ENCODE measurements at places on chromosomes 7 and 10.
A peak's percentile ranks its signal among the peaks of the same experiment; 100 is the strongest.

- H3K27me3 ChIP-seq: no peaks in the 10 kb centered on the region
- no peak overlapping the region for H3K27ac ChIP-seq
- no peak overlapping the region for H3K4me3 ChIP-seq
- H3K36me3 ChIP-seq: peaks cover 2% of the 10 kb centered on the region
- DNase-seq: no peak
These were observed 216.1 kb downstream of the CCDC3 start for GRCh38 chr10:12785415-12785831.

DNA sequence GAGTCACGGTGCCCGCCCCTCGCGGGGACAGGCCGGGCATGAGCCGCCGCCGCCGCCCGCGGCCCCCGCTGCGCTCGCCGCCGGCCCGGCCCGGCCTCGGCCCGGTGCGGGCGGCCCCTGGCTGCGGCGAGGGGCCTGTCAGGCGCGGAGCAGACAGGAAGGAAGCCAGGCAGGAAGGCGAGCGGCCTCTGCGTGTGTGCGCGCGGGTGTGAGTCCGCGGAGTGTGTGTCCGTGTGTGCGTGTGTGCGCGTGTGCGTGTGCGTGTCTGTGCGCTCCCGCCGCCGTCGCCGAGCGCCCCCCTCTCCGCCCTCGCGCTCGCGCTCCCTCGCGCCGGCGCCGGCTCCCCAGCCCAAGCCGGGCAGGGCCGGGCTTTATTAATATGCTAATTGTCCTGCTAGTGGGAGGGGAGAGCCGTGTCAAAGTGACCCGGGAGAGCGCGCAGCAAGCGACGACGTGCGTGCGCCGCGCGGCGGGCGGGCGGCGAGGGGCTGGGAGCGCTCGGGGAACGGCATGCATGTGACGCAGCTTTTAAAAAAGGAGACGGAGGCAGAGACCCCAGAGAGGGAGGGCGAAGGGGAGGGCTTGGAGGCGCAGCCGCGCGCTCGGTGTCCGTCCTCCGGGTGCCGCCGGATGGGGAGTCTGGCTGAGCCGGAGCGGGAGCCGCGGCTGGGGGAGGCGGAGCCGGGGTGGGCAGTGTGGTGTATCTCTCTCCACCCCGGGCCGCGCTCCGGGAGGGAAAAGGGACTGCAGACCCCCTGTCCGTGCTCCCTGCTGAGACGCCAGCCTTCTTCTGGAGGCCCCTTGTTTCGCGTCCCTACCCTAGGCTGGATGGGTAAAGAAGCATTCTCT, at the start of gene LDB1:
Gene LDB1 (minus strand): TSS at position 227 of the 849 bp plus-strand sequence. CDS start 258 bp downstream, outside the sequence.
- no peaks in the 10 kb centered on the region for H3K27me3 ChIP-seq
- peak within 1 kb of the TSS; percentile 74 for H3K4me3 ChIP-seq
- H3K36me3 ChIP-seq: no peaks in the 10 kb centered on the region
- H3K27ac ChIP-seq: peak within 1 kb of the TSS; percentile 96
- H3K4me1 ChIP-seq: peaks cover 57% of the 10 kb centered on the region

GRCh38 chr10:612696-613095, 76.8 kb downstream of the DIP2C start:
- no peak overlapping the region for H3K27ac ChIP-seq
- DNase-seq: no peak
- H3K36me3 ChIP-seq: no peaks in the 10 kb centered on the region
- no peaks in the 10 kb centered on the region for H3K4me1 ChIP-seq

DNA sequence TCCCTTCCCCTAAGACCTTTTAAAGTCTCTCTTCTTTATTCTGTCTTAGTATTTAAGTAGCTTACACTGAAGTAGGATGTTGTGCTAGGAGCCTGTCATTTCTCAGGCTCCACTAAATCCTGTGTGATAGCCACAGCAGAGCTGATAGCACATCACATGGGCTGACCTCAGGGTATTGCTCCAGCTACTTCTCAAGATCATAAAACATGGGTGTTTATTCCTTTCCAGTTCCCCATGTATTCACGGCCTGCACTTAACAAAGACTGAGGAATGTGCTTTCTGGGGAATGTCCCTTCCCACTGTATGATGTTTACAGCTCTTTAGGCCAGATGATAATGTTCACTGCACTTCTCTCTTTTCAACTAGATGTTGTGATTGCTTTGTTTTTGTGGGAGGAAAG, 1086.8 kb downstream of the KCNMA1 start:
- H3K4me1 ChIP-seq: no peaks in the 10 kb centered on the region
- no peak overlapping the region for H3K27ac ChIP-seq
- DNase-seq: no peak
- H3K4me3 ChIP-seq: no peak overlapping the region
- no peaks in the 10 kb centered on the region for H3K27me3 ChIP-seq

GRCh38 chr7:158655931-158656441, 48.6 kb downstream of the NCAPG2 start:
- no peak for DNase-seq
- H3K27me3 ChIP-seq: no peaks in the 10 kb centered on the region
- H3K27ac ChIP-seq: no peak overlapping the region
- H3K4me1 ChIP-seq: peaks cover 12% of the 10 kb centered on the region
- H3K4me3 ChIP-seq: no peak overlapping the region
- H3K36me3 ChIP-seq: peaks cover 26% of the 10 kb centered on the region

GRCh38 chr7:16027396-16027795, 340.9 kb upstream of the MEOX2 start:
- H3K4me3 ChIP-seq: no peak overlapping the region
- H3K27ac ChIP-seq: no peak overlapping the region
- no peaks in the 10 kb centered on the region for H3K36me3 ChIP-seq
- H3K27me3 ChIP-seq: no peaks in the 10 kb centered on the region

DNA sequence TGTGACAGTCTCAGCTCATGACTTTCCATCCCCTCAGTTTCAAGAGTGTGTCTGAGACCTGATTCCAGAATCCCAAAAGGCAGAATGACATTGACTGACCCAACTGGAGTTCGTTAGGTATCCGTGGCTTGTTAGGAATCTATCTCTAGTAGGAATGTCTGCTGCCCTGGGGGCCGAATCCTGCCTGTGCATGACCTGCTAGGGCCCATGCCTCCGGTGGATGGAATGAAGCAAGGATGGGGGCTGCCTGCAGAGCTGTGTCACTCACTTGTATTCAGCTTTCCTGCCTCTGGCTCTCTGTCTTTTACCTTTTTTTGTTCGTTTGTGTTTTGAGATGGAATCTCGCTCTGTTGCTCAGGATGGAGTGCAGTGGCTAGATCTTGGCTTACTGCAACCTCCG, 129.5 kb downstream of the SDK1 start:
- no peaks in the 10 kb centered on the region for H3K4me1 ChIP-seq
- no peaks in the 10 kb centered on the region for H3K36me3 ChIP-seq
- DNase-seq: no peak
- H3K27me3 ChIP-seq: no peaks in the 10 kb centered on the region

- no peak for DNase-seq
- H3K27ac ChIP-seq: no peak overlapping the region
- H3K4me1 ChIP-seq: no peaks in the 10 kb centered on the region
- no peaks in the 10 kb centered on the region for H3K27me3 ChIP-seq
- no peaks in the 10 kb centered on the region for H3K36me3 ChIP-seq
- H3K4me3 ChIP-seq: no peak overlapping the region
These were observed 59.3 kb upstream of the RNF148 start for GRCh38 chr7:122762071-122762470.

GRCh38 chr7:131249003-131249402, 78.7 kb upstream of the MKLN1 start:
- no peaks in the 10 kb centered on the region for H3K4me1 ChIP-seq
- H3K27me3 ChIP-seq: no peaks in the 10 kb centered on the region
- no peak overlapping the region for H3K27ac ChIP-seq

- no peaks in the 10 kb centered on the region for H3K4me1 ChIP-seq
- H3K27me3 ChIP-seq: no peaks in the 10 kb centered on the region
- H3K27ac ChIP-seq: no peak overlapping the region
- H3K4me3 ChIP-seq: no peak overlapping the region
- no peaks in the 10 kb centered on the region for H3K36me3 ChIP-seq
These were observed 31.8 kb downstream of the CNNM1 start for GRCh38 chr10:99360934-99361333.

GRCh38 chr10:94085288-94085687, 91.6 kb downstream of the PLCE1 start:
- H3K4me3 ChIP-seq: no peak overlapping the region
- no peaks in the 10 kb centered on the region for H3K27me3 ChIP-seq
- no peaks in the 10 kb centered on the region for H3K36me3 ChIP-seq
- no peak for DNase-seq
- H3K4me1 ChIP-seq: no peaks in the 10 kb centered on the region
- no peak overlapping the region for H3K27ac ChIP-seq

GRCh38 chr10:91341686-91342085, 68.5 kb upstream of the HECTD2 start:
- no peak overlapping the region for H3K4me3 ChIP-seq
- no peaks in the 10 kb centered on the region for H3K27me3 ChIP-seq
- no peak for DNase-seq
- no peak overlapping the region for H3K27ac ChIP-seq

DNA sequence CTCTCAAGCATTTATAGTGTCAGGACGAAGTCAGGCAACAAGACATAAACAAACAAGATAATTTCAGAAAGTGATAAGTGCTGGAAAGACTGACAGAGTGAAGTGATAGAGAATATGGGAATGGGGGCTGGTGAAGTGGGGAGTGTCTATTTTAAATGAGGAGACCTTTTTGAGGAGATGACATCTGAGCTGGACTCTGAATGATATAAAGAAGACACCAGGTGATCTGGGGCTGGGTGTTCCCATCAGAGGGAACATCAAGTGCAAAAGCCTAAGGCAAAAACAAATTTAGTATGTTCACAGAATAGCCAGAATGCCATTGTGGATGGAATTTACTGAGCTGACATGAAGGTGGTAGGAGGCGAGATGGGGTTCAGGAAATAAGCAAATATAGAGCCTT, 83.4 kb downstream of the PPP1R3A start:
- H3K4me1 ChIP-seq: no peaks in the 10 kb centered on the region
- DNase-seq: no peak
- no peaks in the 10 kb centered on the region for H3K36me3 ChIP-seq
- no peaks in the 10 kb centered on the region for H3K27me3 ChIP-seq
- no peak overlapping the region for H3K4me3 ChIP-seq

DNA sequence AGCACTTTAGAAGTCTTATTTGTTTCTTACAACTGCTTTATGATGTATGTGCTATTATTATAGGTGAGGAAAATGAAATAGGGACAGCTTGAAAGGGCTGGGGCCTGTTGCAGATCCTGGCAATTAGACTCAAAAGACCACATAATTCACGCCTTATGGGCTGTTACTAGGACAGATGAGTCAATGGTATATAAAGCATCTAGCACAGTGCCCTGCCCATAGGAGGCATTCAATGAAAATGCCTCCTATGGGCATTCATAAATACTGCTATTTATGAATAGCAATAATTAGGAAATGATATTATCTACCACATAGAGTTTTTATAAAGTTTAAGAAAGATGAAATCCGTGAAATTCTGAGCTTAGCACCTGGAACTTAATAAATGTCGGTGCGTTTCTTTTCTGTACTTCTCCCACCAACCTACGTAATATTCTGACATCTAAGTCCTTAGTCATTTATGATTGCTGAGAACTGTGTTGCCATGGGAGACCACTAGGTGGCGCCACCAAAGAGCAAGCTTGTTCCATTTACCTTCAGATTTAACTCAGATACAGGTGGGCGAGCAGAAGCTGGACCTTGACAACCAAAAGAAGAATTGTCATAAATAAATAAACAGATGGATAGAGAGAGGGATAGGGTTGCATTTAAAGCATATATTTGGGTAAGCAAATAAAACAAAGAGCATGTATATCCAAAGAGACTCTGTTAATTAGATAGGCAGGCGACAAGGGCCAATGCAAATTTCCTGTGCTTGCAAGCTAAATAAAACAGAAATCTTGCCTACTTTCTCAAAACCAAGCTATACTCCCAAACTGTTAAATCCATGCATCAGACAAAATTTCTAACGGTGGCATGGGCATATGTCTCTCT, 699.9 kb downstream of the INHBA start:
- no peaks in the 10 kb centered on the region for H3K27me3 ChIP-seq
- H3K36me3 ChIP-seq: no peaks in the 10 kb centered on the region
- DNase-seq: no peak
- no peak overlapping the region for H3K4me3 ChIP-seq

DNA sequence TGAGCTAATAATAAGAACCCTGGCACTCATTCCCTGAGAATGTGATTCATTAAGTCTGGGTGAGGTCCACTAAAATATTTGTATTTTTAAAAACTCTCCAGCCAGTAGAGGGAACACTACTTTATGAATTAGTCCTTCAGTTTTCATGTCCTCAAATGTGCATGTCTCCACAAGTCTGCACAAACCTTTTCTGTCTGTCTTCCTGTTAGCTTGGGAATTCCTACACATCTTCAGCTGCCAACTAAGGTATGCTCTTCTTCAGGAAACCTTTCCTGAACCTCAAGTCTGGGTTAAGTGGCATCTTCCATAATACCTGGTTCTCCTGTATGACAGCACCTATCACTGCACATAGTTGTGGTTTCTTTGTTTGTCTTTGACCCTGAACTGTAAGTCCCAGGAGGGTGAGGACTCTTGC, 119.6 kb upstream of the MKX start:
- DNase-seq: no peak
- H3K27me3 ChIP-seq: no peaks in the 10 kb centered on the region
- H3K36me3 ChIP-seq: no peaks in the 10 kb centered on the region
- no peak overlapping the region for H3K4me3 ChIP-seq
- no peaks in the 10 kb centered on the region for H3K4me1 ChIP-seq
- no peak overlapping the region for H3K27ac ChIP-seq

- DNase-seq: no peak
- H3K36me3 ChIP-seq: peaks cover 8% of the 10 kb centered on the region
- H3K27me3 ChIP-seq: no peaks in the 10 kb centered on the region
- H3K4me3 ChIP-seq: no peak overlapping the region
- H3K4me1 ChIP-seq: peaks cover 39% of the 10 kb centered on the region
- no peak overlapping the region for H3K27ac ChIP-seq
These were observed 45.5 kb downstream of the VOPP1 start for GRCh38 chr7:55526770-55527169.

DNA sequence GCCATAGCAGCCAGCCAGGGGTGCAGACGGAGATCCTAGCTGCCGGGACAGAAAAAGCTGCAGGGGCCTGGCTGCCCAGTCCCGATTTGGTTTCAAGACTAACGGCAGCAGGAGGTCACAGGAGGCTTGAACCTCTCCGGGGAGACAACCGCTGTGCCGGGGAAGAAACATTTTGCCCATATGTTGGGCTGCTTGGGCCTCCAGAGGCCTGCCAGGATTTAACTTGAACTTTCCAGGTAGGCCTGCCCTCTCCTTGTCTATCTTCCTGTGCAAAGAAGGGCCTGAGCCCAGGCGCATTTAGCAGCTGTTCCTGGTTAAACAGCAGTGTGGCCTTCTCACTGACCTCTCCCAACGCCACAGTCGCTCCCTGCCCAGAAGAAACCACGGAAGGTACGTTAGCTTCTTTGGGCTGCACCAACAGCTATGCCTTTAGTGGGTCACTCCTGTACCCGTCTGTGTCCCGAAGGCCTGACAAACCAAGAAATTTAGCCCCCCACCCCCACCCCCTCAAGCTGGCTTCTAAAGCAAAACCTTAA, 17.1 kb upstream of the PTF1A start:
- H3K4me1 ChIP-seq: no peaks in the 10 kb centered on the region
- DNase-seq: no peak
- no peak overlapping the region for H3K27ac ChIP-seq
- no peak overlapping the region for H3K4me3 ChIP-seq
- H3K27me3 ChIP-seq: peaks cover 89% of the 10 kb centered on the region

- H3K4me1 ChIP-seq: no peaks in the 10 kb centered on the region
- H3K27me3 ChIP-seq: peaks cover 5% of the 10 kb centered on the region
- H3K4me3 ChIP-seq: no peak overlapping the region
- no peak for DNase-seq
These were observed 152.1 kb downstream of the SNX10 start for GRCh38 chr7:26443751-26444150.

- no peaks in the 10 kb centered on the region for H3K4me1 ChIP-seq
- H3K36me3 ChIP-seq: no peaks in the 10 kb centered on the region
- no peak overlapping the region for H3K4me3 ChIP-seq
- H3K27me3 ChIP-seq: no peaks in the 10 kb centered on the region
These were observed 30.0 kb downstream of the TSPAN15 start for GRCh38 chr10:69481305-69481704.

- DNase-seq: no peak
- H3K27ac ChIP-seq: no peak overlapping the region
- no peak overlapping the region for H3K4me3 ChIP-seq
- no peaks in the 10 kb centered on the region for H3K27me3 ChIP-seq
- no peaks in the 10 kb centered on the region for H3K4me1 ChIP-seq
These were observed 102.4 kb downstream of the ICA1 start for GRCh38 chr7:8159595-8159994.
